ENCODE measurements at places on chromosomes 1 and 21.

GRCh38 chr1:204141131-204141530 is 10.7 kb downstream of the ETNK2 start:
- DNase-seq, result no peak

- DNase-seq, result peak; percentile 43
Observed at GRCh38 chr1:110106013-110106941, 6.0 kb upstream of the UBL4B start.

DNA sequence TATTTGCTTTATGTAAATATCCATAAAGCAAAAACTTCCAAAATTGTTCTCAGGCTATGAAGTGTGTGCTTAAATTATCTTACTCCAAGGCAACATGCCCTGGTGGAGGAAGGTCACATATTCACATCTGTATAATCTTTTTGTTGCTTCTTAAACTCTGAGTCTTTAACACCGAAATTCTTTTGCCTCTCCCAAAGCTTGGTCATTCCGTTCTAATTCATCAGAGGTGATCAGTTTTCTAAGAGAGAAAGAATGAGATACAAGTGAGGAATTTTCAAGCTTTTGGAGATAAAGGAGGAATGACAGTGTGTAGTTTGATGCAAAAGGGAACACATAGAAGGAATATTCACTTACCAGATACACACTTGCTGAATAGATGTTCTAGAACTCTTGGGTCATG is 561.7 kb downstream of the LTN1 start:
- DNase-seq, result no peak

GRCh38 chr1:58763214-58763613 is 20.6 kb downstream of the JUN start:
- DNase-seq, result no peak

DNA sequence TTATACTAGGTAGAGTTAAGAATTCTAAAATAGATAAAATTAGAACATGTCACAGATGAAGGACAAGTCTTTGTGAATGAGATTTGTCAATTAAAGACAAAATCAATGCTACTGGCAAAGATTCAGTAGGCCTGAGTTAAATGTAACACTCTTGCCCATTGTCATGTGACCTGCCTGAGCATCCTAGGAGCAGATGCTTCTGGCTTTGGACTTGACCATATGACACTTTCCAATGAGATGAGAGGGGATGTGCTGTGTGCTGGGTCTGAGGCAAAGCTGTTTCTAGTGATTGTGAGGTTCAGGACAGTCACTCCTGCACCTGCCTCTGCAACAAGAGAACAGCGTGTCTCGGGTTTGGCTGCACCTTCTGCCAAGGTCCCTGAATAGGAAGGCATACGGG is 144.9 kb downstream of the HIVEP3 start:
- no peak for DNase-seq

DNA sequence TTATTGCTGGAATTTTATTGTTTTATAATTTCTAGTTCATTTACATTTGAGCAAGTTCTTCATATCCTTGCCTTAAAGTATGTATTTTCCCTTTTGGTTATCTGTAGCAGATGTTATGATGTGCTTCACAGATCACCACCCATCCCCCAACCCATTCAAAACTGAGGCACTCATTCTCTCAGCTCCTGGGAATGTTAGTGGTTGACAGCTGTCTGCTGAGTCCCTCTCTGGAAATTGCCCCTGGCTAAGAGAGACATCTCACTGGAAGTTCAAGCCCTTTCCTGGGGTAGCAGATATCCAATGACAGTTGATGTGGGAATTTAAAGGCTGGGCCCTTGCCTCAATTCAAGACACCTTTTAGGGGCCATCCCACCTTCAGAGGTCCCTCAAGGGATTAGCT is 4.3 kb upstream of the DPYD start:
- peak; percentile 55 for DNase-seq

GRCh38 chr1:26582836-26583460 is 53.4 kb downstream of the RPS6KA1 start:
- no peak for DNase-seq

GRCh38 chr1:155007251-155007828 is 4.7 kb downstream of the ZBTB7B start:
- no peak for DNase-seq

- no peak for DNase-seq
Observed at GRCh38 chr21:39095681-39096080, 87.6 kb downstream of the PSMG1 start.

DNA sequence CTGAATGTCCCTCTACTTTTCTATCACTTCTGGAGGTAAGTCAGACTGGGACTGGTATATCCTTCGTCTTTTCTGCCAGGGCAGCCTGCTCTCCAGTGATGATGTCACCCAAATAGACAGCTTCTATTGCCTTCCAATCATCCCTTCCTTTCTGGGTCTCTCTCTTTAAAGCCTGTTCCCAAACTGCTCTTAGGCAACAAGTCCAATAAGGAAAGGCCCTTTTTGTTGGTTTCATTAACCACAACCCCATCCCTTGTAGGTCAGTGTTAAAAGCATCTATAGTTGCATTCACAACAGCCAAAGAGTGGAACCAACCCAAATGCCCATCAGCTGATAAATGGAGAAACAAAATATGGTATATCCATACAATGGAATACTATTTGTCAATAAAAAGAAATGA is 114.4 kb downstream of the CNIH3 start:
- no peak for DNase-seq

- DNase-seq, result no peak
Observed at GRCh38 chr21:40242586-40243265, 375.5 kb downstream of the PCP4 start.

DNA sequence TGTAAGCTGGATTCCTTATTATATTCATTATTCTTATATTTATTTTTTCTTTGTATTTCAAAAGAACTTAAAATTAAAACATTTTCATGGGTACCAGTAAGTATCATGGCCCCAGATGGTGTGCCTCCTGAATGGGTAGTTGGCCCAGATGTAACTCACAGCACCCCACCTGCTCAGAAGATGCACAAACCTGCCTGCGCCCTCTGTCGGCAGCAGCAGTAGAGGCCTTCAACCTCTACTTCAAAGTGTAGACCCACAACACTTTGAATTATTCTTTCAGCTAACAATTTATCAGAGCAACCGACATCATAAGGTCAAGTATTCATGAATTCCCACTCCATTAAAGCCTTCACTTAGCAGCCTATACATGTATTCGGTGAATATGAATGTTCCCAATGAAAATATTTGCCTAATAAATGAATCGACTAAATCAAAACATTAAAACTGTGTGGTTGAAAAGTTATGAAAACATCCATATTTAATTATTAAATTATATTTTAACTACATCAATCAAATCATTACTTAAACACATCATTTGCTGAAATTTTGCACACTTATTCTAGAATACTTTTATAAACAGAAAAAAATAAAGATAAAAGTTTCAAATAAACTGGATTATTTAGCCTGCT is 25.4 kb downstream of the PIGM start:
- peak; percentile 62 for DNase-seq

- no peak for DNase-seq
Observed at GRCh38 chr1:164628772-164629171, 69.8 kb downstream of the PBX1 start.

- DNase-seq, result no peak
Observed at GRCh38 chr1:30359539-30360220, 363.7 kb downstream of the MATN1 start.

DNA sequence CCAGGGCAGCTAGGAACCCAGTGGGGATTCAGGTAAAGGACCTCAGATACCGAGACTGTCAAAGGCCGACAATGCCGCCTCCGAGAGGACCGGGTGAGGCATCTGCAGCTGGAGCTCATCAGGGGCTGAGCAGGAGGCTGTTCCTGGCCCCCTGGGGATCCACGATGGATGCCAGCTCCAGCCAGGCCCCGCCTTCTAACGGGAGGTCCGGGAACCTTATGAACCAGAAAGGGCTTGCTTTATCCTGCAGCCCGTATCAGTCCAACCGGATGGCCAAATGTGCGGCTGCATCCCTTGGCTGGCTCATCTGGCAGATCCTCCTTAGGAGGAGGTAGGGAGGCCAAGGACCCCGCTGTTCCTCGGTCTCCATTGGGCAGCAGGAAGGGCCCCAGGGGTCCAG is 32.0 kb downstream of the SLC45A1 start:
- DNase-seq, result no peak

DNA sequence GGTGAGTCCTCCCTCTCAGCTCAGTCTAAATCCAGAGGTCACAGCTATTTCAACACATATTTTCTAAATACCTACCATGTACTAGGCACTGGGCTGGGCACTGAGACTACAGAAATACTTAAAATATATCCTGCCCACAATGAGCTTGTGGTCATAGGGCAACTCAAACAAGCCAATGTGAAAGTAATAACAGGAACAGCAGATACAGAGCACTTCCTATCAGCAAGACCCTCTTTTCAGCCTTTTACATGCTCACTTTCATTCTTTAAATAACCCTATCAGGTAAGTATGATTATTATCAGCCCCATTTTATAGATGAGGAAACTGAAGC is 71.9 kb downstream of the CD34 start:
- DNase-seq, result no peak

DNA sequence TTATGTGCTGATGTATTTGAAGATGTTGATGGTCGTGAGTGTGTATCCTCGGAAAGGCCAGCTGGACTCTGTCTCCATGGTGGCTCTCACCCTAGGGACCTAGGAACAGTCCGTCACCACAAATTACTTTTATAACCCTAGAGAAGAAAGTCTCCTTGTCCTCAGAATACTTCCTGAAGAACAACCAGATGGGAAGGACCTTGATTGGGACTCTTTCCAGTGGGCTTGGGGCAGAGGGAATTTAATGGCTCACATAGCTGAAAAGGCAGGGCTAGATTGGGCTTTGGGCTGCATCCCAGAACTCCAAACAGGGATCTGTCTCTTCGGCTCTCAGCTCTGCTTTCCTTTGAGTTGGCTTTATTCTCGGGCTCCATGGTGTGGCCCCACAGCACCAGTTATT is 90.8 kb downstream of the TBX19 start:
- no peak for DNase-seq

GRCh38 chr1:8910914-8911313 is 32.4 kb upstream of the ENO1 start:
- no peak for DNase-seq

DNA sequence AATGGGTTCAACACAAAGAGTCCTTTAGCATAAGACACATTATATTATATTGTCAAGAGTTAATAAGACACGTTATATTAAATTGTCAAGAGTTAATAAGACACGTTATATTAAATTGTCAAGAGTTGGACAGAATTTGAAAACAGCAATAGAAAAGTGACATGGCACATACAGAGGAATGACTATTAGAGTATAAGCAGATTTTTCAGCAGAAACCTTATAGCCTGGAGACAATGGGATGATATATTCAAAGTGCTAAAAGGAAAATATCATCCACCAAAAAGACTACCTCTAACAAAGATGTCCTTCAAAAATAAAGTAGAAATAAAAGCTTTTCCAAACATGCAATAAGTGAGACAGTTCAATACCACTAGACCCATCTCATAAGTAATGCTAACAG is 36.0 kb upstream of the HSPA13 start:
- no peak for DNase-seq

GRCh38 chr21:29209696-29210095 is 79.3 kb downstream of the MAP3K7CL start:
- no peak for DNase-seq

DNA sequence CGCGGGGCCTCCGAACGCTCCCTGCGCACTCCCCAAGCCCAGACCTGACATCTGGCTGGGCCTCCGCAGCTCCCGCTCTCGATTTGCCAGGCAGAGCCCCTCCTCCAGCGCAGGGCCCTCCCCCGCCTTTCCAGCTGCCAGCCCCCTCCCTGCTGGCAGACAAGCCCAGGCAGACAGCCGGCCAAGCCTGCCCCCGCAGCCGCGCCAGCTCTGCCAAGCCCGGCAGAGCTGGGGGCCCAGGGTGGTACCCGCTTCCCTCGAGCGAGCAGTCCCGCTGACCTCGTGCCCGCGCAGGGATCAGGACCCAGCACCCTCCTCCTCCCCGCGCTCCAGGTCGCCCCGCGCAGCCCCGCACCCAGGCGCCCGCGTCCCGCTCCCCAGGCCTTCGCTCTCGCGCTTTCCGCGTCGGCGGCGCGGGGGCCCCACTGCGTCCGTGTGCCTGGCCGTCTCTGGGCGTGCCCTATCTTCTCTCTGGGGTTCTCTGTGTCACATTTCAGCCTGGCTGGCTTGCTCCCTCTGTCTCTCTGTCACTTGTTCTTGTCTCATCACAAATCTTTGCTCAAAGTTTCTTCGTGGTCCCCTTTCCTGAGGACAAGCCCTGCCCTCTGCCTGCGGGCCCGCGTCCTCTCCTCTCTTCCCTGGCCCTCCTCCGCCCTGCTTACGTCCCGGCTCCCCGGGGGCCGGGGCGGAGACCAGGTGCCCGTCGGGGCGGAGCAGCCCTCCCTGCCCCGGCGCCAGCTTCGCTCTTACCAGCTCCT is 580 bp downstream of the INKA2 start:
- DNase-seq, result peak; percentile 85

DNA sequence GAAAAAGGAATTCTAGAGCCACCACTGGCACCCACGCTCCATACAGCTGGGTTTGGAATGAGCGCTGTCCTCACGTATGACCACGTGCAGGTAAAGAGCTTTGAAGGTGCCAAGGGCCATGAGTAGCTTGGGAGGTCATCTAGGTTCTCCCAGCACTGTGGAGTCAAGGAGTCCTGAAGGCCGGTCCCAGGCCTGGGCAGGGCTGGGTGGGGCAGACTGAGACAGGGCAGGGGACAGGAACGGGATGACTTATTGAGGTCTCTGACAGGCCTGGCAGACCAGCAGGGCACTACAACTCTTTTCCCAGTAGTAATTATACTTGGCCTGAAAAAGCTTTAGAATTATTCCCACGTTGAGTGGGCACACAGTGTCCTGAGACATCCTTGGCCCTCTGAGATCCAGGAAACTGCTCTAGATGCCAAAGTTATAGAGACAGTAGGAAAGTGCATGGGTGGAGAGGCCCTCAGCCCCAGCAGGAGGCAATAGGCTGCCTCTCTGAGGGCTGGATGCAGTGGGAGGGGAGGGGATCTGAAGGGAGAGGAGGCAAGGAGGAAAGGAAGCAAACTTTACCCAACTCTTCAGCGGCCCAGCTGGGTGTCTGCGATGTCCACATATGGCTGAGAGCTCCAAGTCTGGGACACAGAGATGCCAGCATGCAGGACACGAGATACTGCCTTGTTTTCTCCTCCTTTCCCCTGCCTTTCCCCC is 1.8 kb upstream of the CDA start:
- DNase-seq, result no peak

DNA sequence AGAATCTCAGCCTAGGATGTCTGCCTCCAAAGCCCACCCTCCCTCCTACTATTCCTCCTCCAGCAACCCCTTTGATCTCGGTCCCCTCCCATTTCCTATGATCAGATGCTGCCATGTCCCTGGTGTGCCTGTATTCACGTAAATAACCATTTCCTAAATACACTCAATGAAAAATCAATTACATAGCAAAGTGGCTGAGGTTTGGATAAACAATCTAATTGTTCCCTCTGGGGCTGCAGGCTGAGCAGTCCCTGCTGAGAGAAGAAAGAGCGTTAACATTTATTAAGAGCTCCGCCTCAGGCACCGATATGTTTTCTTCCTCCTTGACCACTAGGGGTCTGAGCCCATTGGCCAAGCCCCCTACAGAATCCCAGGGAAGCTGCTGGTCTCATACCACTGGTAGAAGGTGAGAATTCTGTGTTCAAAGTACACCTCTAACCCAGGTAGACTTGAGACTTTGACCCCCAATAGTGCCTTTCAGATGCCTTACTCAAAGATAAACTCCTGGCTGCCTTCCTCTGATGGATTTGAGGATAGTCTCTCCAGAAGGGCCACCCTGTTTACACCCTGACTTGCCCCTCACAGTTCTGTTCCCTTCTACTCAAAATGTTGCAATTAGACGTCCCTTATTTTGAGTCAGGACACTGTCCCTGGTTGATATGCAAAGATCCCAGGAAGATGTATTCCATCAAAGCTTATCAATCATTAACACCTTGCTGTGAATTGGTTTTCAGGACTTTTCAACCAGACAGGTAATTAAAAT is 33.9 kb upstream of the CAMK1G start:
- no peak for DNase-seq

Data from NCI-H1694 (cell line).